Effector memory CD4-positive, alpha-beta T cell (primary cell): ENCODE measurements at places on chromosomes 7 and 10.

DNA sequence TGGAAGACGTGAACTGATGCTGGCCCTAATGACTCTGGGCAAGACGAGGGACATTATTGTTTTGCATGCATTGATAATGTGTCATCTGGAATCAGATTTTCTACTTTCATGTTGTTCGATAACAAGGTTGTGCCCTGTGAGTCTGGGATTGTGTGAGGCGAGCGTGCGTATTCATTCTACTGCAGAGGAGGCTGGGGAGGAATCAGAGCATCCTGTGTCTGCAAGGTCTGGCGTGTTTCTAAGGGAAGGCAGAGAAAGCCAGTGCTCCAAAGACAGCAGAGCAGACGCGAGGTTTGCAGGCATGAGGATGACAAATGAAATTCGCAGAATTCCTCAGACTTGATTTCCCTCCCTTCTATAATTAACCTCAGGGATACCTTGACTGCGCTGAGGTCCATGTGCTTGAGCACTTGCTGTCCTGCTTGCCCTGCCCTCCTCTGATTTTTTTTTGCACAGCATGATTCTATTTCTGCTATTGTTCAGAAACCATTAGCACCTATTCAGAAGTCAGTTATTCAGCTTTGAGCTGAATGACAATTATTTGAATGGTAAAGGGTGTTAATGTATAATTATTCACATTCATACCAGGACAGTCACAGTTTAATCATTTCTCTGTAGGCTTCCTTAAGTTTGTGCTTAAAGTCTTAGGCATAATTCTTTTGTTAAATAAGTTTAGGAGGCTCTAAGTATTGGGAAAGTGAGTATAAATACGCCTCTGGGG lies 233.6 kb downstream of the EBF3 start:
- no peak overlapping the region for H3K4me3 ChIP-seq
- no peak for DNase-seq
- no peaks in the 10 kb centered on the region for H3K36me3 ChIP-seq
- no peak overlapping the region for H3K27ac ChIP-seq

DNA sequence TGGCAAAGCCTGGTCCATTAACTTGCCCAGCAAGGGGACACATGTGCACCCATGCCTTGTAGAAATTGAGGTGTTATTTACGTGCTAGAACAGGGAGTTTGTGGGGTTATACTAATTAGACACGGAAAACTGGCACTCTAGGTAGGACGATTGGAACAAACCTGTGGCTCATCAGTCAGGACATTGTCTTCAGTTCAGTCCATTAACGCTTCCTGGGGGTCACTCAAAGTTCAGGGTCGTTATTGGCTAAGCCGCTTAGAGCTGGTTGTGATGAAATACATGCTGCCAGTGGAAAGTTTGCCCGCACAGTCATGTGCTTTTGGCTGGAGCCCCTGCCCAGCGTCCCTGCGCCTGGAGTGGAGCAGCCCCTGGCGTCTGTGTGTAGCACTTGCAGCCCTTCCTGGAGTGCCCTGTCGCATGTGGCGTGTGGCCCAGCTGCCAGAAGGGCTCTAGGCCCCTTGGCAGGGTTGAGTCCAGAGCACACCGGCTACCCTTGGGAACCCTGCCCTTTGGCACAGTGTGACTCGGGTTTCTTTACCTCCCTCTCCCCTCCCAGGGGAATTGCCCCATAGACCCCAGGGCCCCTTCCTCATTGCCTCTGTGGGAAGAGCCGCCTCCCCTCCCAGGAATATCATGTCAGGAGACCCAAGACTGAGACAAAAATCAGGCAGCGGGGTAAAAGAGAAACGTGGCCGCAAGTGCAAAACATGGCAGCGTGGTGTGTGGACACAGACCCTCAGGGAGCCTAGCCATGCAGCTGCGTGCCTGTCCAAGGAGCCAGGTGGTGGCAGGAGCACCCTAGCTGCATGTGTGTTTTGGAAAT lies 9.8 kb downstream of the ZNF775 start:
- H3K4me1 ChIP-seq, result no peaks in the 10 kb centered on the region
- no peaks in the 10 kb centered on the region for H3K36me3 ChIP-seq
- no peak for DNase-seq
- no peak overlapping the region for H3K27ac ChIP-seq

- no peaks in the 10 kb centered on the region for H3K36me3 ChIP-seq
- H3K27ac ChIP-seq, result no peak overlapping the region
- DNase-seq, result no peak
- no peaks in the 10 kb centered on the region for H3K4me1 ChIP-seq
Measured at GRCh38 chr7:41130086-41130485, 572.8 kb downstream of the INHBA start.

GRCh38 chr10:43267811-43268210 lies 946 bp upstream of the RASGEF1A start:
- H3K4me1 ChIP-seq, result peaks cover 7% of the 10 kb centered on the region
- H3K27me3 ChIP-seq, result peaks cover 4% of the 10 kb centered on the region
- DNase-seq, result no peak
- no peak overlapping the region for H3K4me3 ChIP-seq
- no peak overlapping the region for H3K27ac ChIP-seq
- no peaks in the 10 kb centered on the region for H3K36me3 ChIP-seq

DNA sequence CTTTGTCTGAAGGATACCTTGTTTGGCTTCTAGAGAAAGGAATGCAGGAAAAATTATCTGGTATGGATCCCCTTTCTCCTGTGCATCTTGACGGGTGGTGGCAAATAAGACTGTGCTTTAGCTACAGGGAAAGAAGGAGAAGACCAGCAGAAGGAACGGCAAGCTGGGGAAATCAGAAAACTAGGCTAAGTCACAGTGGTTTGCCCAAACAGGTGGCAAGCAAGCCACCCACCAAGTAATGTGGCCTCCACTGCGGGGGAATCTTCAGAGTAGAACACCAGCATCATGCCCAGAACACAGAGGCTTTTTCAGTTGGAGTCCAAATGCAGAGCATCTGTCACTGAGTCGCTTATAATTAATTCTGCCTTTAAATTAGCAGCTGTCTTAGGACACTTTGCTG lies 282.8 kb downstream of the PHF14 start:
- H3K4me3 ChIP-seq, result no peak overlapping the region
- DNase-seq, result no peak
- no peak overlapping the region for H3K27ac ChIP-seq

GRCh38 chr7:128877756-128878120 lies 15.1 kb downstream of the ATP6V1F start:
- no peak overlapping the region for H3K4me3 ChIP-seq
- H3K4me1 ChIP-seq, result no peaks in the 10 kb centered on the region
- H3K27me3 ChIP-seq, result no peaks in the 10 kb centered on the region
- H3K27ac ChIP-seq, result no peak overlapping the region

DNA sequence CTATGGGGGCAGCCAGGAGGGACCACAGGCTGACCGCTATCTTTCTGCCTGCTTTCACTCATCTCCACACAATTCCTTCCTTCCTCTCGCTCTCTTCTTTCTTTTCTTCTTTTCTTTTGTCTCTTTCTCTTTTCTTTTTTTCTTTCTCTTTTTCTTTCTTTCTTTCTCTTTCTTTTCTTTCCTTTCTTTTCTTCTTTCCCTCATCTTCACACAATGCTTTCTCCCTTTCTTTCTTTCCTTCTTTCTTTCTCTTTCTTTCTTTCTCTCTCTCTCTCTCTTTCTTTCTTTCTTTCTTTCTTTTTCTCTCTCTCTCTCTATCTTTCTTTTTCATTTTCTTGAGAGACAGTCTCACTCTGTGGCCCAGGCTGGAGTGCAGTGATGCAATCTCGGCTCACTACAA lies 6.8 kb upstream of the MUC12 start:
- peaks cover 20% of the 10 kb centered on the region for H3K4me1 ChIP-seq
- no peak overlapping the region for H3K4me3 ChIP-seq
- no peaks in the 10 kb centered on the region for H3K36me3 ChIP-seq
- no peak for DNase-seq
- no peak overlapping the region for H3K27ac ChIP-seq

DNA sequence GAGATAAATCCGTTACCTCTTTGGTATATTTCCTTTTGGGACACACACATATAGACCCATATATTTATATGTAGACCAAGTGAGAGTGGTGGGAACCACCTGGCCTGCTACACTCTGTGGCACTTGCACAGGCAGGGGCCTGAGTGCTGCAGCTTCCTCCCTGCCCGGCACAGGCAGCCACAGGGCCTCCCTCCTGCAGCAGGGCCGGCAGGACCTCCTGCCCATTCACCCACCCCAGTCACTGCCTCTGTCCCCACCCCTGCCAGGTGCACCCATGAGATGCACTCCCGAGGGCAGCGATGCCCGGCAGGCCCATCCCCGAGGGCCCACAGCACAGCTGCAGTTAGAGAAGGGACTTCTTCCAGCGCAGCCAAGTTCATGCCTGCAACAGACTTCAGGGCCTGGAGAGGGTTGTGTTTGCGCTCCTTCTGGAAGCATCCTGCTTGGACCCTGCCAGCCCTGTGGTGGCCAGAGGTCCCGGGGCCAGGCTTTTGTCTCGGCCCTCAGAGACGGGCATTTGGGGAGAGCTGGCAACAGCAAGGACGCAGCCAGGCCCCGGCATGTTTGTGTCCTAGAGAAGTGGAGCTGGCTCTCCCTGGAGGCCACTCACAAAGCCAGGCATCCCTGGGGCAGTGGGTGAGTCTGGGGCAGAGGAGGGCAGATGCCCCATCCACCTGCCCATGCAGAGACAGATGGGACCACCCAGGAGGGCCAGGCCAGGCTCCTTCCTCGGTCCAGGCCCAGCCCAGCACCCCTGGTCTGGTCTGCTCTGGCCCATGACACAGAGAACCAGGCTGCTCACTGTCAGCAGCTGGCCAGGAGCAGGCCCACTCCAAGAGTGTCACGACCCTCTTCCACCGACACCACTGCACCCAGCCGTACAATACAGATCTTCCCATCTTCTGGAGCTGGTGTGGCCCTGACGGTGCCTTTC lies 41.4 kb downstream of the PWWP2B start:
- no peak overlapping the region for H3K4me3 ChIP-seq
- no peaks in the 10 kb centered on the region for H3K36me3 ChIP-seq
- no peaks in the 10 kb centered on the region for H3K4me1 ChIP-seq

GRCh38 chr10:54702583-54703485 lies 98.2 kb downstream of the PCDH15 start:
- no peak overlapping the region for H3K27ac ChIP-seq
- no peak for DNase-seq
- no peak overlapping the region for H3K4me3 ChIP-seq
- no peaks in the 10 kb centered on the region for H3K27me3 ChIP-seq
- no peaks in the 10 kb centered on the region for H3K36me3 ChIP-seq
- no peaks in the 10 kb centered on the region for H3K4me1 ChIP-seq

DNA sequence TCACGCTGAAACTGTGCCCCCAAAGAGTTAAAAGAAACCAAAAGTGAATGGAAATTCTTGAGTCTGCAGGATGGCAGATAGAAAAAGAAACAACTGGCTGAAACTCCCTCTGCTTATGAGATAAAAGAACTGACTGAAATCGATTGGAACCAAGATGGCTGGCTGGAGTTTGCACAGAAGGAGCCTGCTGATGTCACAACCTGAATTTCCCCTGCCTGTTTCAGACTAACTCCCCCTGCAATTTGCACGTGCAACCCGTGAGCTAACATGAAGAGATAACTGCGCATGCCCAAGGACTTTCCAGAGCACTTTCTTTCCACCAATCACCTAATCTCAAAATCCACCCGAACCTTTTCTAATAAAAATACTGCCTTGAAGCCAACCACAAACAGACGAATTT lies 435.5 kb downstream of the CALN1 start:
- H3K4me3 ChIP-seq, result no peak overlapping the region
- no peaks in the 10 kb centered on the region for H3K4me1 ChIP-seq
- no peaks in the 10 kb centered on the region for H3K36me3 ChIP-seq
- no peak for DNase-seq

DNA sequence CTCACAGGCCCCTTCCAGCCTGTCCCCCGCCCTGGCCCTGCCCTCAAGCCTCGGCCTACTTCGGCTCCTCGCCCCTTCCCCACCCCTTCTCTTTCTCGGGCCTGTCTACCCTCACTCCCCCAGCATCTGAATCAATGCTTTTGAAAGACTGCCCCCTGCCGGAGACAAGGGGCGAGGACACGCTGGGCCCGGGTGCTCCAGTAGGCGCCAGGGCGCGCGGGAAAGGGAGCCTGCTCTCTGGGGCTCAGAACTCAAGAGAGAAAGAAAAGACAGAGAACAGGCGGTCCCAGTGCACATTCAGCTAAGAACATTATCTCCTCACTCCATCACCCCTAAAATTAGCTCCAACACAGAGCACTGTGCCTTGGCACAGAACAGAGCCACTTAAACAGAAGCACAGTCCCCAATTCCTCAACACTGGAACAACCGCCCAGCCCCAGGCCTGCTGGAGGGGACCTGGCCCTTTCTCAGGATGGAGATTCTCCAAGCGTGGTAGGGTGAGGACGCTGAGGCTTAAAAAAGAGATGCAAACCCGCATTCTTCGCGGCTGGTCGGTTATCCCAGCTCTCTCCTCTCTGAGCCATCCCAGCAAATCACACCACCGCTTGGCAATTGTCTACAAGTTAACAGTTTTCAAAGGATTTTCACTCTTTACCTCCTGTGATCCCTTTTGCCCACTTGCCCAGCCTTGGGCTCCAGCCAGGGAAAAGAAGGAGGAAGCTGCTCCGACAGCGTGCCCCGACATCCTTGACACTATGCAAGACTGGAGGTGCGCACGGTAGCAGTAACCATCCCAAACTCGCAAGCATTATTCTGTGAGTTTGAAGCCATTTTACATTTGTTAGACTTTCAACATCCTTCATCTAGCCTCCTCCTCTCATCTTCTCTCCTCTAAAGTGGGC lies 2.1 kb downstream of the GIGYF1 start:
- H3K36me3 ChIP-seq, result peaks cover 19% of the 10 kb centered on the region
- H3K4me3 ChIP-seq, result no peak overlapping the region
- DNase-seq, result peak; percentile 61
- H3K27ac ChIP-seq, result no peak overlapping the region

DNA sequence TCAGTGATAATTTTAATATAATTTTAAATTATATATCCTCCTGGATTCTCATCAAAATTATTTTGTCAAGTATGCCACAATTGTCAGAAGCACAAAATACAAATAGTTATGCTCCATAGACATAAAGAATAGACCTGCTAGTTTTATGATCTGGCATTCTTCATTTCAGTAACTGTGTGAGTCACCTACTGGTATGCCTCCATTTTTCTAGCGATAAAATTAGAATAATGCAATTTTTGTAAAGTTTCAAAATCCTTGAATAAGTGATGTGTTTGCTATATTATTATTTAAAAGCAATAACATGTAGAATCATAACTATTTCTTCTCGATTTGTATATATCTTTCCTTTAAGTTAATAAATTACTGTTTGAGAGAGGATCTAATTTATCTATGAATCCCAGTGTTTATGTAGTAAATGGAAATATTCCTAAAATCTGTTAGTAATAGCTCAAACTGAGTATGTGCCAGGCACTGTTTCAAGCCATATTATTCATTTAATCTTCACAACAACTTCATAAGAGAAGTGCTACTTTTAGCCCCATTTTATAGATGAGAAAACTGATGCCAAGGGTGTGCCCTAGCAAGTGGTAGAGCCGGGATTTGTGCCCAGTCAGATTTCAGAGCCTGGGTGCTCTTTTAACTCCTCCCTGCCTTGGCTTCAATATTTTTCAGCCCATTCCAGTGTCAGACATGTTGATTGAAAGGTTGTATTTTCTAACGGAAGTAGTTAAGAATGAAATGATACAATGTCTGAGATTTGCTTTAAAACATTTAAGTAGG lies 38.4 kb downstream of the NET1 start:
- H3K4me1 ChIP-seq, result peaks cover 13% of the 10 kb centered on the region
- DNase-seq, result no peak
- peaks cover 15% of the 10 kb centered on the region for H3K36me3 ChIP-seq
- H3K4me3 ChIP-seq, result no peak overlapping the region
